ENCODE measurements at places on chromosomes 7 and 10.

GRCh38 chr7:27863880-27864279, 123.9 kb downstream of the TAX1BP1 start:
- no peak for DNase-seq

- DNase-seq, result no peak
Observed at GRCh38 chr7:135160098-135160857, 10.2 kb downstream of the CYREN start.

DNA sequence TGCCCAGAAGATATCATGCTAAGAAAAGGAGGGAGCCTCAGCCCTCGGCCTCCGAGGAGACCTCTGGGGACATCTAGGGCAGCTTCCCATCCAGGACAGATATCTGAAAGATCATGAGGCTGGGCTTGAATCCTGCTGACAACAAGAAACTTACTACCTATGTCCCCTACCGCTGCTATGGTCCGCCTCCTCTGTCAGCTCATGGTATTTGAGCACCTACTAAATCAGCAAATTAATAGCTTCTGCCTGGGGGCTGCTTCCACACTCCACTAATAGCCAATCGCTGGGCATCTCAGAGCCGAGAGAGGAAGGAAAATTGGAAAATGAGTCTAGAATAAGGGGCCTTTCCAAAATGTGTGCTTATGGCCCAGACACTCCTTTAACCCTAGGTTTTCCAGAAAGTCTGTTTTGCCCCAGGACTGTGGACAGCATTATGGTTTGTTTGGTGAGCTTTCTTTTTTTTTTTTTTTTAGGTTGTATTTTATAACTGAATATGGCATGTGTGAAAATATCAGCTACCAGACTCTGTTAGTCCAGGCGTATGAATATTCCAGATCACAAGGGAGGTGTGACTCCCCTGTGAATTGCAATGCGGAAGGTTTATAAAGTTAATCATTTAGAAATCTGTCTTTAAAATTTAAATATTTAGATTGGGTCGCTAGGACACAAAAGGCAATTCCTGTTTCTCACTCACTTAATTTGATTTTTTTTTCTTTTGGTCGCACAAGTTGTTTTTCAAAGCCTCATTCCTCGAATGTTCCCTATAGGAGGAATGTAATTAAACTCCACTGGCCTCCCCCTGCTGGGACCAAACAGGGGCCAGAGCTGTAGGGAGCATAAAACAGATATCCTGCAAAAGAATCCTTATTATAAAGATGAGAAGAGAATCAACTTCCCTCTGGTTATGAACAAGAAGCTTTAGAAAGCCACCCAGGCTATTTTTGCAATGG, 89.4 kb downstream of the PARP12 start:
- no peak for DNase-seq

- peak; percentile 61 for DNase-seq
Observed at GRCh38 chr7:30412782-30413504, 65.6 kb downstream of the NOD1 start.

GRCh38 chr10:125479059-125479458, 203.9 kb downstream of the TEX36 start:
- no peak for DNase-seq

GRCh38 chr10:27986821-27987220, 12.1 kb downstream of the ODAD2 start:
- no peak for DNase-seq

GRCh38 chr7:130890176-130891020, 156.4 kb upstream of the KLF14 start:
- no peak for DNase-seq

GRCh38 chr10:122450353-122450990, 4.0 kb upstream of the ARMS2 start:
- DNase-seq, result no peak

DNA sequence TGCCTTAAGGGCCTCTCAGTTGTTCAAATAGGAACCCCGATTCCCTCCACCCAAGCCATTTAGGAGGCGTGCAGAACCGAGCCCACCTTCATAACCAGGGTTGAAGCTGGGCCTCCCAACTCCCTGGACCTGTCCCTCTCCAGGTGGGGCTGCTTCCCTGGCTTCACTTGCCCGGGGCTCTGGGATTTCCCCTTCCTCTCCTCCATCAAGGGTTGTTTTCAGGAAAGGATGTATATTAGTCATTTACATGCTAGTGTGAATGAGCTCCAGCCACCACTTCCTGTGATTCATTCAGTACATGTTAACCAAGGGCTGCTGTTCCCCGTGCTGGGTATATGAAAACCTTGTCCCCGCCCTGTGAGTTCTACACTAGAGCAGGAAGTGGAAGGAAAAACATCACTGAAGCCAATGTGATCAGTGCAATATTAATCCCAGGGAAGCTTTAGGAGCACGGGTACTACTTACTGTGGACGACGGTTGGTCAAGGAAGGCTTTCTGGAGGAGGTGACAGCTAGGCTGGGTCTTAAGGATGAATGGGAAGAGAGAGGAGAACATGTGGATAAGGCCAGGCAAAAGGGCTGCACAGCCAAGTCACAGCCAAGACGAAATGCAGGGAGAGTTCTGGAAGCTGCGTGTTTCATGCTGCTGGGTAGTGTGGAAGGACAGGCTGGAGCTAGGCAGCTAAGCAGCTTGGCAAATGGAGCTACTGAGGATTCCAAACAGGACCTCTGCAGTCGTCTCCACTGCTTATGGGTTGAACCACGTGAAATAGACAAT, 150.1 kb upstream of the SHH start:
- no peak for DNase-seq

DNA sequence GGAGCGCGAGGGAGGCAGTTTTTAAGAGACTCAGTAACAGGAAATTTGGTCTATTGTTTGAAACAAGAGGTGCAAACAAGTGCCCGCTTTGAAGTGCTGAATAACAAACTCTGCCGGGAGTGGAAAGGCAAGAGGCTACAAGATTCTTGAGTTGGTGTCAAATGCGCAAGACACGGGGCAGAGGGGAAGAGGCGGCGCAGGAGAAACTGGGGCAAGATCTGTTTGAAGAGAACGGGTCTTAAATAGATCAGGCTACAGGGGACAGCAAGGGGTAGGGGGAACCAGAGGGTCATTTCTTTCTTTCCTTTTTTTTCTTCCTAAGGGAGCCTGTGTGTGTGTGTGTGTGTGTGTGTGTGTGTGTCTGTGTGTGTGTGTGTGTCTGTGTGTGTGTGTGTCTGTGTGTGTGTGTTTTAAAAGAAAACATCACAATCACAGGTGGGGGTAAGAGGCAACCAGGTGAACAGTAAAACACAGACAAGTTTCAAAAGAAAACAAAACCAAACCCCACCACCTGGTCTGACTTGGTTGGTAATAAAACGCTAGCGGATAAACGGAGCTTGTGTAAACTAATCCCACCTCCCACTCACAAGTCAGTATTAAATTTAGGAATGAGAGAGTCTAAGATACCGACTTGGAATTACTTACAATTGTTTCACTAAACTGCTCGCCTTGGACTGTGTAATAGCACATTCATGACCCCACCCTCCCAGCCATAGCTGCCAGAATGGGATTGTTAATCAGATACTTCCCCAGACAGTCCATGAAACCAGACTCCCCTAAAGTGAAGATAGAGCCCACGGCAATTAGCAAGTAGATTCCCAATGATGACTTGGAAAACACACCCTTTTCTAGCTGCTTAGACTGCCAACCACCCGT, 13.1 kb upstream of the CUX1 start:
- DNase-seq, result no peak

DNA sequence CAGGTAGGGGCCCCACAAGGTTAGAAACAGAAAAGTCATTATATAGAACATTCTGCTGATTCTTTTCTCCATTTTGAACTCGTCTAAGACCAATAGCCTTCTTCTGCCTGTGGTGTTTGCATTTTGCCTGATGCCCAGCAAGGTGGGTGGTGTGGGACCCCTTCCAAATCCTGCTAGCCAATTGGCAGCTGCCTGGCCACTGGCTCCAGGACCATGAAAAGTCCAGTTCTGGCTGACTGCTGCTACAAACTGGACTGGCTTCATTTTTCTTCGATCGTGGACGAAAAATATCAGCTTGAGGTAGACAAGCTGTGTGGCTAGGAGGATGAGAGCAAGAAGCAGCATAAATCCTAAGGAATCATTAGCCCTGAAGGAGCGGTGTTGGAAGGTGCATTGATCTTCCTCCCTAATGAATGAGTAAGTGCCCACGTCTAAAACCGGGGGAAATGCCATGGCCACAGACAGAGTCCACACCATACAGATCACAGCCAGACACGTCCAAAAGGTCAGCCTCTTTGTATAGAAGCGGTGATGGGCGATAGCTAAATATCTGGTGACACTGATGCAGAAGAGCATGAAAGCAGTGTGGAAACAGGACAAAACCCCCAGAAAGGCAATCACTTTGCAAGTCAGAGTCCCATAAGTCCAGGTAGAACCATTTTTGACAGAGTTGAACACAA, 2.7 kb downstream of the GPR85 start:
- DNase-seq, result no peak

GRCh38 chr10:63587191-63587590, 66.0 kb downstream of the REEP3 start:
- DNase-seq, result no peak

DNA sequence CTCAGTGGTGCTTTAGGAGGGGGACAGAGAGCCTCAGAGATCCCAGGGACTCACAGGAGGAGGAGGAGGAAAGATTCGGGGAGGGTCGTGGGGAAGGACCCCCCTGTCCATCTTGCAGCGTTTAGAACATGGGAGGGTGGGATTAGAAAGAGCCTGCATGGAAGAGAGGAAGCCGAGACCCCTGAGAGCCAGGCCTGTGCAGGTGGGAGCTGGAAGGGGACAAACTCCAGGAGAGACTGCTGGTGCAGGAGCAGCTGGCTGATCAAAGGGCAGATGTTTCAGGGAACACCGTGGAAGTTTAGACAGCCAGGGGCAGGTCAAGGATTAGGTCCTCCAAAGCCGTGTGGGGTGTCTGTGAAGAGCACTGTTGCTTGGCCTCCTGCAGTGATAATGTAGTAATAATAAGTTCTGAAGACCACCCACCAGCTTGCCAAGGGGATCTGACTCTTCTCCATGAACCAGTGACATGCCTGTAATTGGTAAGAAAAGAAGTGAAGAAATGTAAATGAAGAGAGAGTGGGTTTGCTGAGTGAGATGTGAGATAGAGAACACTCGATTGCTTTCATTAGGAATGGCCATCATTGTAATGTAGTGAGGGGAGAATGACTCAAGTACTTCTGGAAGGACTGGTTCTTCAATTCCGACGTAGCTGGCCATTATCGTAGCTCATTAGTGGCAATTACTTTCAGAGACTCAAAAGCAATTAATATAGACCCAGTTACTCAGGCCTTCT, 425.6 kb downstream of the PAXIP1 start:
- DNase-seq, result no peak

GRCh38 chr7:157668221-157668883, 331.5 kb downstream of the DNAJB6 start:
- DNase-seq, result no peak

DNA sequence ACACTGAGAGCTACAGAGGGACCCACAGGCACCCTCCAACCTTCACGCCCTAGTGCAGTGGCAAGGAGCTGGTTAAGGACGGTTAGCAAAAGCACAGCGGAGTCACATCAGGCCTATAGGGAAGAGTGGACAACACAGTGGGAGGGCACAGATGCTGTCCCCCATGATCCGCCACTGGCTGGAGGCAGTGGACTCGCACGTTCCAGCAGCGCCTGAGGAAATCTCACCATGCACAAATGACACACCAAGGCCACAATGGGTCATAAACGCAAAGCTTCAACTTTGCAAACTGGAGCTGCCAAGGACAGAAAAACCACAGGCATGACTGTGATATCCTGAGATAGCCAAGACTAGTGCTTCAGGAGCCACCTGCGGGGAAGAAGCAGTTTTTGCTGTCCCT, 58.8 kb downstream of the GRB10 start:
- DNase-seq, result no peak

GRCh38 chr10:38093816-38094157, 350 bp upstream of the ZNF37A start:
- DNase-seq, result no peak

Data from D341Med (cell line).